ENCODE measurements at places on chromosomes 1 and 21.

DNA sequence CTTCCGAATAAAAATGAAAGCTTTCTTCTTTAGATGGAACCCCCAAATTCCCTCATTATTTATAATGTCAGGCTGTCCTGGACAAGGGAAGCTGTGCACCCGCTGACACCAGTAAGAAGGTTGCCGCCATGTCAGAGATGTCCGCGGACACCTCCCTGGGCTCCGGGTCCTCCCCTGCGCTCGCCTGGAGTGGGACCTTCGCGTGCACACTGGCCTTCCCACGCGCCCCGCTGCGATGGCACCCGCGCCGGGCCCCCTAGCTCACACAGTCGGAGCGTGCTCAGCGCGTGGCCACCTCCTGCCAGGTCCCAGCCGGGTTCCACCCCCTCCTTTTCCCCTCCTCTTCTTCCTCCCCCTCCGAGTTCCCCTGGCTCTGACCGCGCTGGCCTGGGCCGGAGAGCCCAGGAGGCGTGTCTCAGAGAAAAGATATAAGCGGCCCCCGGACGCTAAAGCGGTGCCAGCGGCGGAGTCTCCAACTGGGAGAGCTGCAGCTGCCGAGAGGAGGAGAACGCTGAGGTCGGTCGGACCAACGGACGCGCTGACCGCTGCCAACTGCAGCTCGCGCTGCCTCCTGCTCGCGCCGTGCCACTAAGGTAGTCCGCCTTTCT, at the start of gene G0S2:
Gene G0S2, plus strand, starts transcription at position 456 of the 608 bp plus-strand sequence. CDS start 273 bp downstream, outside the sequence.
- peak; percentile 21 for DNase-seq

GRCh38 chr1:27306892-27307761, 14.8 kb upstream of the TMEM222 start:
- no peak for DNase-seq

DNA sequence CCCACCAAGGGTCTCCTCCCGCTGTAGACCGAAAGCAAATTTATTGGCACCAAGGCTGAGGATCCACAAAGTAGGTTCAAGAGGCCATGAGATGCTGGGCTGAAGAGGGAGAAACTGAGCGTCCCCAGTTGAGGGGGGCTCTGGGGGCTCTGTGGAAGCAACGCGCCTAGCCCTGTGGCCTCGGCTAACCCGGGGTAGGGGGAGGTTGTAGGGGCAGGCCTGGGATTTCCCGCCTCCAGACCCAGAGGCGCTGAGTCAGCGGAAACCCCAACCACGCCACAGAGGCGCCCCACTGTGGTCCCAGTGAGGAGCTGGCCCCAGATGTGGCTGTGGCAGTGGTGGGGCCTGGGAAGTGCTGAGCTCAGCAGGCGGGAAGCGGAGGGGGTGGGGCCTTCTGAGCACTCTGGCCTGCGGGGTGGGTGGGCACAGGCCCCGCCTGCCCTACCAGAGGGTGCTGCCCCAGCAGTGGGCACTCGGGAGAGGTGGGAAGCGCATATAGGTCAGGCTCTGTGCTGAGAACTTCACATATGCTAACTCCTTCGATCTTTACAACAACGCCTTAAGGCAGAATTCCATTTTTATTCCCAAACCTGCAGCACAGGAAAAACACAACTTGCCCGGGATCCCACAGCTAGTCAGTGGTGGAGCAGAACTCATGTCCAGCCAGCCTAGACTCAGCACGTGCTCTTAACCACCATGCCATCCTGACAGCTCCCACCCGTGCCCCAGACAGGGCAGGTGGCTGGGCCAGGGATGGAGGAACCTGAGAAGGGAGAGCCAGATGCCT, 1.5 kb upstream of the COL16A1 start:
- peak; percentile 39 for DNase-seq

DNA sequence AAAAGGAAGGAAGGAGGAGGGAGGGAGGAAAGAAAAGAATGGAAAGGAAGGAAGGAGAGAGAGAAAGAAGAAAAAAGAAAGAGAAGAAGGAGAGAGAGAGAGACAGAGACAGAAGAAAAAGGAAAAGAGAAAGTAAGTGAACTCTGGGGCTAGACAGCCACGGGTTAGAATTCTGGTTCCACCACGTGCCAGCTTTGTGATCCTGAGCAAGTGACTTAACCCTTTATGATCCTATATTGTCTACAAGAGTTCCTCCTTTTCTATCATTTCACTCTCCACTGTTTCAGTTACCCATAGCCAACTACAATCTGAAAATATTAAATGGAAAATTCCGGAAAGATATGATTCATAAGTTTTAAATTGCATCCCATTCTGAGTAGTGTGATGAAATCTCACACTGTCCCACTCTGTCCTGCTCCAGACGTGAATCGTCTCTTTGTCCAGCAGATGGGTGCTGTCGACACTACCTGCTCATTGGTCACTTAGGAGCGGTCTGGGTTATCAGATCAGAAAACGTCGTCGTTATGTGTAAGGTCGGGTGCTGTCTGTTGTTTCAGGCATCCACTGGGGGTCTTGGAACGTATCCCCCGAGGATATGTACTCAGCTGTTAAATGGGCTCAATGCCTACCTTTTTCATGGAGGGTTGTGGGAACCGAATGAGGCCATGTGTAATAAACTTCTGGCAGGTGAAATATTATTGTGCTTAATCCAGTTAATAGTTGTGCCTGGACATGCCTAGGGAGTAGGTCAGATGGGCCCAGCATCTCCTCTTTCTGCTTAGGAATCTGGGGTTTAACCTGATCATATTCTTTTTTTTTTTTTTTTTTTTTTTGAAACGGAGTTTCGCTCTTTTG, 19.1 kb downstream of the TMEM51 start:
- no peak for DNase-seq

- DNase-seq = no peak
These were observed 64.4 kb upstream of the BARHL2 start for GRCh38 chr1:90781534-90781933.

- DNase-seq = no peak
These were observed 45.7 kb downstream of the SLC37A1 start for GRCh38 chr21:42559326-42559725.

- DNase-seq = no peak
These were observed 96.2 kb downstream of the ZMYM4 start for GRCh38 chr1:35364741-35365140.

DNA sequence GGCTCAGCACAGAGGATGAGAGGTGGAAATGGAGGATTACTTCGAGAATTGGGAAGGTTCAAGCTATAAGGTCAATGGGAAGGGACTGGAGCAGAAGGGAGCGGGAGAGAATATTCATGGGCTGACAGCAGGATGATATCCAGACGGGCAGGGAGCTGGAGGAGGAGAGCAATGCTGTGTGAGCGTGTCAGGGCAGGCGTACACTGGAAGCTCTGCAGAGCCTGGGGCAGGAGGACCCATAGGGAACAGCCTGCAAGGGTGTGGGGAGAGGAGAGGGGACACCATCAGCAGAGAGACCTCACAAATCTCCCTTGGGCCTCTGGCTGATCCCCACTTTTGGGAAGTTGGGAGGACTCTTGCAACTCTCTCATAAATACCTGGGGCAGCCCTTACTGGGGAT, 13.7 kb downstream of the CSF1 start:
- no peak for DNase-seq

- no peak for DNase-seq
These were observed 39.6 kb upstream of the RXRG start for GRCh38 chr1:165484532-165484931.

GRCh38 chr1:44035726-44036408, 4.6 kb upstream of the SLC6A9 start:
- DNase-seq = no peak

GRCh38 chr1:53769780-53770179, 30.8 kb upstream of the GLIS1 start:
- no peak for DNase-seq

- DNase-seq = no peak
These were observed 21.3 kb upstream of the TARBP1 start for GRCh38 chr1:234500269-234500668.

- DNase-seq = no peak
These were observed 21.1 kb downstream of the ERG start for GRCh38 chr21:38477226-38477625.

DNA sequence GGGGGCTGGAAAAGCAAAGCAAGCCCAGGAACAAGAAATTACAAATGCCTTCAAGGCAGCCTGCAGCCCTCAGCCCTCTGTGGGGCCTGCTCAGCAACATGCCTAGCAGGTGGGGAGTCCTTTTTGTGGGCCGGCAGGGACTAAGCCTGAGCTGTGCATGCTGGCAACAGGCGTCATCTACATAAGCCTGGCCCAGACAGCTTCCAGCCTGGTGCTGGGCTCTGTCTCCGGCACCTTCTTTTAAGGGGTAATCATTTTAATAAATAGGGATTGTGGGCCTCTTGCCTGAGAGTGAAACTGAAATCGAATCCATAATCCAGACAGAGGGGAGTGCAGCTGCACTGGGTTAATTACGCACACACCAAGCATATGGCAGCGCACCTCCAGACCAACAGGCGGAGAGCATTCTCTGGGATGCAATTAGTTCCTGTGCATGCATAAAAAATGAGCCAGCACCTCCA, 96.6 kb downstream of the DDX20 start:
- DNase-seq = no peak

GRCh38 chr21:18147678-18148077, 97.0 kb upstream of the CHODL start:
- DNase-seq = no peak

DNA sequence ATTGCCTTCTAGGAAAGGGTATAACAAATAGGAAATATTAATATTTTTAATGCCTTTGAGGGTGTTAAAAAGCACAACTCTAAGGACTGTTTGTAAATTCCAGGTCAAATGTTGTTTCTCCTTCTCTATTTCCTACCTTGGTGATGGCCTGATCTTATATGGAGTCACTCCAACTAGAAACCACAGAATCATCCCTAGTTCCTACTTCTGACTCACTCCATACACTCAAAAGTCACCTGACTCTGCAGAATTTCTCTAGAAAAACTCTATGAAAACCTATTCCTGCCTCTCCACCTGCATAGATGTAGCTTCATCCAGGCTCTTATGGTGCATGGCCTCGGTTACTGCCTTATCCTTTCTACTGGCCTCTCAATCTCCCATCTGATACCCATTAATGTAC, 14.5 kb downstream of the RGS4 start:
- DNase-seq = no peak

- no peak for DNase-seq
These were observed 129.4 kb upstream of the CACYBP start for GRCh38 chr1:174870319-174870718.

DNA sequence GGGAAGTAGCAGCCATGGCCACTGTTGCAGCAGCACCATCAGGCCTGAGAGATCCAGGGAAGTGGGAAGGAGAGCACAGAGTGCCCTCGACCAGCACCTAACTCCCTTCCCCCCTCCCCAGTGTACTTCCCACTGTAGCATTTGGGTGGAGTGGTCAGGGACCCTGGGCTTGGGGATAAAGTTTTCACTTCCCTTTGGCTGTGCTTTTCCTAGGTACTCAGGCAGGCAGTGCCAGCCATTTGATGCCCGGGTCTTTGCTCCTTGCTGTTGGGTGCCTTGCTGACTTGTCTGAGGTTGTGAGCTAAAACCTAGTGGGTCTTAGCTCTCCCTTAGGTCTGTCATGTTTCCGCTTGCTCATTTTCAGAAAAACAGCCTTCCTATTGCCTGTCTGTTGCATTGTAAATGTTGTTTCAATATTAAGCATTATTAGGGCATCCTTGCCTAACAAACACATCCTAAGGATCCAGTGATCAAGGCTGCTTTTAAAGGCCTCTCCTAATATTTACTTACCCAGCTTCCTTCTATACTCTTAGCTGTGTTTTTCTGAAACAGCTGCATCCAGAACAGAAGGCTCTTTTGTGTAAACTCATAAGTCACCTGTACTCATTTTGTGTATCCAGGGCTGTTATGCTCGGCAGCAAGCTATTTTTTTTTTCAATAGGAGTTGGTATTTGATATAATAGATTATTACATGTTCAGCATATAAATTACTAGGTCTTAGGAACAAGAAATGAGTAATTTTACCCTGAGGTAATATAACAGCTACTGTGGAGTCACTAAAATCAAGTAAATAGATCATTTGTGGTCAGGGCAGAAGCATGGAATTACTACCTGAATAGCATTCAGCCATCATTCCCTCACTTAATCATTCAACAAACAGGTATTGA, 418.6 kb upstream of the PROX1 start:
- no peak for DNase-seq

DNA sequence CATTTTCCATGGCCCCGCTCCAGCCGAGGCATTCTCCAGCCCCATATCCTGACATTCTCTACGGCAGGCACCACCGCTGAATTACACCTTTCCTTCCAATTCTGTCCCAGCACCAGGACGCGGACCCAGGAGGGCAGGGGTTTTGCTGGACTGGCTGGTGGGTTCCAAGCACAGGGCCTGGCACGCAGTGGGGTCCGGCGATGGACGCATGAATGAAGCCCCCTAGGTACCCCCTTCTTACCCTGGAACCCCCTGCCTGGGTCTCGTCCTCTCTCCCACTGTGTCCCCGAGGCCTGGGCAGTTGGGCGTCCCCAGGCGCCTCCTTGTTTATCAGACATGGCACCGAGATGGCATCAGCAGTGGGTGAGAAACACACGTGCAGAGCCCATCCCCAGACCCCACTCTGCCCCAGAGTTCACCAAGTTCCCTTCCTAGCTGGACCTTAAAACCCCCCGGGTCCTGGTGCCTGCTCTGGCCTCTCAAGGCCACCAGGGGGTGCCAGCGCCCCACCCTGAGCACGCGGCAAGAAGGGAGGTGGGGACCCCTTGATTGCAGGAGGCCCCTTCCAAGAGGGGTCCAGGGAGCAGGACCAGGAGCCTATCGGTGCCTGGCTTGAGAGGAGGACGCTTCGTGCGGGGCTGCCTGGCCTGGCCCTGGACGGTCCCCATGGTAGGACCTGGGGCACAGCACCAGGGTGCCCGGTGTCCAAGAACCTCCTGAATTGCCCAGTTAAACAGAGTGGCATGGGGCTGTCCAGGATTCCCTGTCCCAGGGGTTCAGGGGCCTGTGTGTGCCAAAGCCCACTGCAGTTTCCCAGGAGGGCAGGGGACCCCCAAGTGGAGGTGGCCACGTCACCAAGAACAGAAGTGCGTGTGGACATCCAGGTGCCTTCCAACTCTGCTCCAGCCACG, 46.1 kb downstream of the MEGF6 start:
- DNase-seq = no peak

- DNase-seq = no peak
These were observed 7.7 kb upstream of the LAMB3 start for GRCh38 chr1:209659909-209660308.

- DNase-seq = no peak
These were observed 295.4 kb upstream of the PBX1 start for GRCh38 chr1:164263540-164263939.

DNA sequence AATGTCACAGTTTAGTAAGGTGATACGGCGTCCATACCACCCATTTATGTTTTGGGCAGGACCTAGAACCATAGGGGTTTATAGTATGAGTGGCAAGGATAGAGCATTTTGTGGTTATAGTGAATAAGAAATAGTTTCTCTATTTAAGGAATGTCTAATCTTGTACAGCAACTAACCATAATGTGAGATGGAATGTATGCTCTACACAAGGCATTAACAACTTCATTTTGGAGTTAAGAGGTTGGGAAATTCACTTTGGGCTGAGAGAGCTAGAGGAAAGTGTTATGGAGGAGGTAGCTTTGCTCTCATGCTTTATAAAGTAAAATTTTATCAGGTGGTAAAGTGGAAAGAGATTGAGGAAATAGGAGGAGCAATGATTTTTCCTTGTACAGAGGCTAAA, 3.0 kb upstream of the MCL1 start:
- no peak for DNase-seq

Measured in CD4-positive, alpha-beta memory T cell (primary cell).